Posterior cingulate gyrus (tissue), 11 donors: ENCODE measurements at places on chromosomes 12 and 14.

DNA sequence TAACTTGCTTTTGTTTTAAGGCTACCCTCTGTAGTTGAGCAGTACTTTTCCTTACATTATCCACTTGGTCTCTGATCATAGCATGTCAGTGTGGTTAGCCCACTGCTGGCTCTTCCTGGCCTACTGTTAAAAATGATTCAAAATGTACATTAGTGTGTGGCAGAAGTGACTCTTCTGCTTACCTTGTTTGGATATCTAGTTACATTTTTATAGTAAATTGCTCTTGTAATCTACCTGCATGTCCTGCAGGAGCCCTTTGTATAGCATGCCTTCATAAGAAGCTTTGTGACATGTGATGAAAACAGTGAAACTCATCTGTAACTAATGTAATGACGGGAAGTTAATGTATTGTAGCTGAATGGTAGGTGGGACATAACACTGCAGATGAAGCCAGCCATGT is 8.1 kb downstream of the SPATS2 start:
- no peak for DNase-seq

DNA sequence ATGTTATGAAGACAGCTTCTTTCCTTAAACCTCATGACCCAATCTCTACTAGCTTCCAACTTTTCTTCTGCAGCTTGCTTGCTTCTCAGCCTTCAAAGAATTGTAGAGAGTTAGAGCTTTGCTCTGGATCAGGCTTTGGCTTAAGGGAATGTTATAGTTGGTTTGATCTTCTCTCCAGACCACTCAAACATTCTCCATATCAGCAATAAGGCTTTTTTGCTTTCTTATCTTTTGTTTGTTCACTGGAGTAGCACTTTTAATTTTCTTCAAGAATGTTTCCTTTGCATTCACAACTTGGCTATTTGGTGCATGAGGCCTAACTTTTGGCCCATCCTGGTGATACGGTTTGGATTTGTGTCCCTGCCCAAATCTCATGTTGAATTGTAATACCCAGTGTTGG is 163.8 kb downstream of the PCNX1 start:
- no peak for DNase-seq

DNA sequence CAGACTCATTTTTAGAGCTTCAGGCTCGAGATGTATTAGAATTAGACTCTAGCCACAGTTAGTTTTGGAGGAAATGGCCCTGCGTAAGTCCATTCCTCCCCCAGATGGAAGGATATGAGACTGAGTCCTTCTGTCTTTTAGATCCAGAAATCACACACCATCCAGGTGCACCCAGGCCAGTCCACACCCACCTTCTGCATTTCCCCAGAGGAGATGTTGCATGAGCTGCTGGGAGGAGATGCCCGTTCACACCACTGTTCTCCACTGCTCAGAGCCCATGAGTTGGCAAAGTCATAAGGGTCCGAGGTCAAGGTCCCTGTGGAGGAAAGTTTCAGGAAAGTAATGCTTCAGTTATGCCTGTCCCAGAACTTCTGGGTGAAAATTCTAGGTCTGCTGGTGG is 29.2 kb downstream of the VWF start:
- DNase-seq, result no peak

GRCh38 chr14:39861229-39861600 is 429.0 kb upstream of the FBXO33 start:
- DNase-seq, result no peak

DNA sequence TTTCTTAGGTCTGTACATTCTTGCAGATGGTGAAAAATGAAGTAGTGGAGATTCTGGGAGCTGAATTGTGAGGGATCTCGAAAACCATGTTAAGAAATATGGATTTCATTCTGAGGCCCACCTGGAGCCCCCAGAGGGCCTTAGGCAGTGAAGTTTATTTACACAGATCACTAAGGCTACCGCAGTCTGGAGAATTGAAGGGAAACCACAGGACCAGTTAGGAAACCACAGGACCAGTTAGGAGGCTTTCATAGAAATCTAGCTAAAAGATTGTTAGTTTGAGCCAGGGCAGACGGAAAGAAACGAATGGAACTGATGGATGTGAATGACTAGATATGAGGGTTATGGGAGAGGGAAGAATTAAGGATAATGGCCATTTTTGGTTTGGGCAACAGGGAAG is 7.2 kb downstream of the CBLN3 start:
- DNase-seq, result no peak

DNA sequence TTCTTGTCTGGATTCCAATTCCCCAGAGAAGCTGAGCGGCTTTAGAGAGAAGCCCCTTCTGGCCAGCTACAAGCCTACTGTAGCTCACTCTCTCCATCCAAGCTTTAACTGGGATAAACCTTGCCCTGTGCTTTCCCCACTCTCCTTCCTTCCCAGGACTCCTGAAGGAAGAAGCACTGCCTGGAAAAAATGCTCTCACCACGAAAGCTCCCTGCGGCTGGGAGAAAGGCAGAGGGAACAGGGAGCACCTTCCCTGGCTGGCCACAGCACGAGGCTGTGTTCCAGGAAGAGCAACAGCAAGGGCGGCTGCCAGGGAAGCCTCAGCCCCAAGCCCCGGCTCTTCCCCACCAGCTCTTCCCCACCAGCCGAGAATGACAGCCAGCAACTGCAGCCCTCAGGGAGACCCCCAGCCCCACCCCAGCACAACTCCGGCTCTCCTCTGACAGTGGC is 40.8 kb upstream of the PNMA1 start:
- peak; percentile 40 for DNase-seq

- DNase-seq, result no peak
These were observed 119.4 kb downstream of the KTN1 start for GRCh38 chr14:55699131-55700057.

DNA sequence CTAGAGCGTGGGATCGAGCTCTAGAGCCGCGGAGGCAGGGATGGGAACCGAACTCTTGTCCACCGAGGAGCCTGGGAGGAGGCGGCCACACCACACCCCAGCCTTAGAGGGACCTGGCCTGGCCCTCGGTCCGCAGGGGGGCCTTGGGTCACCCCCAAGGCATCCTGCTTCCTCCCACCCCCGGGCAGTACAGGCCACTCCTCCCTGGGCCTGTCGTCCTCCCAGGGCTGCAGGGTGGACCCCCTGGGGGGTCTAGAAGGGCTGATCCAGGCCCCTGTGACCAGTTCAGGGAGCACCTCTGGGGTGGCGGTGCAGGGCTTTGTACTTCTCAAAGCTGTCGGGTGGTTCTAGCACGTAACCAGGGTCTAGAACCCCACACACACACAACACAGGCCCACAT is 79.1 kb upstream of the FBRSL1 start:
- DNase-seq, result no peak

DNA sequence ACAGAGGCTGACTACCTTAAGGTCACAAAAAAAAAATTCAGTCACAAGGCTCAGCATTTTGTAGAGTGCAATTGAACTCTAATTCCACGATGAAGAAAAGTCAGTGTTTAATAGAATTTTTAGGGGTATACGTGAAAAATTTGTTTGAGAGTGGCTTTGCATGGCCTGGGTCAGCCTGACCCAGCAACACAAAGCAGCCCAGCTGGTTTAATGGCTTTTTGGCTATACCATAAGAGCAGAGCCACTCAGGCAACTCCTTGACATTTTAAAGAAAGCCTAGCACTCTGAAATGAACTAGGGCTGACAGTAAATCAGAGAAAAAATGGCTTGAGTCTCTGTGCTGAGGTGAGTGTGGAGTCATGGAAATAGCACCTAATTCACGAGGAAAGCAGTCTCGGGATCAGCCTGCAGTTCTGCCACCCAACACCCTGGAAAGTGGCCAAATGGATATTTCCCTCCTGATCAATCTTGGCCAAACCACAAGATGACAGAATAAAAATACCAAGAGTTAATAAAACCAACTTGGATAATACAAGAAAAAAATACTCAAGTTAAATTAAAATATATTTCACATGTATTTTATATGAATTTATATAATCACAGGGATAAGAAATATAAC is 59.5 kb downstream of the GALNT4 start:
- DNase-seq, result no peak

GRCh38 chr12:91502208-91502607 is 319.6 kb upstream of the DCN start:
- DNase-seq, result no peak

DNA sequence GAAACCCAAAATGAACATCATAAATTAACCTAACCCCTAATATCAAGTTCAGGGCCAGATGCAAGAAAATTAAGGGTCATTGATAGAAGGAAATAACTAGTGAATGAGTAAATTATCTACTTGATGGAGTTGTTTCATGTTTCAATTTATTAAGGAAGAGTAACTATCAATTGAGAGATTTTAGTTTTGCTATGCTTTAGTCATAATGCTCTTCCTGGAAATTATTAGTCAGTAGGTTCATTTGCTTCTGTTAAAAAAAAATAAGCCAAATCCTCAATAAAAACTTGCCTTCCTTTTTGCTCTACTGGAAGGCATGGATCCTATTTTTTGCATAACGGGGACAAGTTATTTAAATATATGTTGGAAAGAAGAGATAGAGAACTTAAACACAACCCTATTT is 59.0 kb upstream of the HIF1A start:
- DNase-seq, result no peak

- DNase-seq, result no peak
These were observed 325.7 kb upstream of the STXBP6 start for GRCh38 chr14:25375639-25376038.

DNA sequence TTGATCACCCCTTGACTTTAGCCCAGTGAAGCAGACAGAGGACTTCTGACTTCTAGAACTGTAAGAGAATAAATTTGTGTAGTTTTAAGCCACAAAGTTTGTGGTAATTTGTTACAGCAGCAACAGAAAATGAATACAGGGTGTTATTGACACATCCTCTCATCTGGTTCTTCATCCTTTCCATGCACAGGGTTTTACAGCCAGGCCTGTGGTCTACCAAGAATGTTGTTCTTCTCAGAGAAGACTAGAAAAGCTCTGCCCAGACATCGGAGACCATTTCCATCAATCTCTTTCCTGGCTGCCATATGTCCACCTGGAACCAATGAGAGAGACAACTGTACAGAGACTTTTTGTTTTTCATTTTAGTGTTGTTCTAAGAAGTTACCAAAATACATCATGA is 308.2 kb upstream of the AMIGO2 start:
- no peak for DNase-seq

DNA sequence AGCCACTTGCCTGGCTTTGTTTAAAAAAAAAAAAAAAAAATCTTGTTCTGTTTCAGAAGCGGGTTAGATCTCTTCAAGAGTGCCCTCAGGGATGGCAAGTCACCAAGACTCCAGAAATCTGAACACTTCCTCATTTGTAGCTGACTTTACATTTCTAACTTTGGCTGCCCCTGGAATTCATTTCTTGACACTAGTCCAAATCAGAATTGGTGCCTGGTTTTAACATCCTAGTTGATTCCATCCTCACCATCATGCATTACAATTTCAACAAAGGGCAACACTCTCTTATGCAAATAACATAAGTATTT is 295.5 kb downstream of the RMST start:
- DNase-seq, result no peak

DNA sequence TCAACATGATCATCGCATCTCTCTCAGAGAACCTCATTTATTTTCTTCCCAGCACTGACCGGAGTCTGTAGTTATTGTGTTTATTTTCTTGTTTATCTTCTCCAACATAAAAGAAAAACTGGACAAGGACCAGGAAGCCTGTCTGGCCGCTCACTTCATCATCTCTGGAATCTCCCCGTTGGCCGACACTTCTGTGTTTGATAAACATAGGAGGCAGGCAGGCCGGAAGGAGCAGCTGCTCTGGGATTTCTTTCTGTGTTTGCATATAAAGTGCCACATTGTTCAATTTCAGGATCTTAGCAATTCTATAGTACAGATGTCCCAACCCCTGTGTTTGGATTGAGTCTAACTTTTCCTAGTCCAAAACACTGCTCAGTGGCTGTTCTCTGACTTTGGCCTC is 53.3 kb downstream of the ACACB start:
- no peak for DNase-seq
